A549 treated with DMSO at 1 μM for 4 hours (cell line): ENCODE measurements at places on chromosomes 4 and X. TPM values are rescaled to one million over a fixed set of nuclear protein-coding genes. Genes with fewer than 3 reads are reported as not detected.

The TMSB15A gene
- total RNA-seq = 0.15 to 1.1 TPM (median 0.71 TPM) in 5 replicates

The FAAH2 gene
- total RNA-seq = 0.05 to 0.36 TPM (median 0.10 TPM) in 3 of 5 replicates, not detected in the others

The ABCD1 gene
- total RNA-seq = 2.4 to 4.1 TPM (median 3.4 TPM) in 5 replicates

The UGT2B7 gene
- 0.19 to 0.26 TPM (median 0.22 TPM) in 5 replicates for total RNA-seq

The NPY2R gene
- 0.02 to 0.08 TPM (median 0.08 TPM) in 4 of 5 replicates, not detected in the other for total RNA-seq

The ARAP2 gene
- 0.47 to 0.78 TPM (median 0.67 TPM) in 5 replicates for total RNA-seq

The LNX1 gene
- total RNA-seq = 0.03 to 0.09 TPM (median 0.04 TPM) in 4 of 5 replicates, not detected in the other

The NFXL1 gene
- total RNA-seq = 6.3 to 8.2 TPM (median 6.5 TPM) in 5 replicates

The TLR8 gene
- total RNA-seq = not detected in 5 replicates

The RHOXF2B gene
- not detected in 5 replicates for total RNA-seq

The MEPE gene
- total RNA-seq = not detected in 5 replicates

The CXorf65 gene
- total RNA-seq = not detected in 5 replicates

The NSD2 gene
- total RNA-seq = 37.8 to 51.6 TPM (median 50.6 TPM) in 5 replicates

The GPR82 gene
- total RNA-seq = not detected in 5 replicates

The FHIP1A gene
- total RNA-seq = 0.08 to 0.32 TPM (median 0.18 TPM) in 5 replicates

The STAP1 gene
- not detected in 5 replicates for total RNA-seq

The NPNT gene
- 0.19 to 0.41 TPM (median 0.22 TPM) in 5 replicates for total RNA-seq

The TSPYL2 gene
- total RNA-seq = 8.7 to 10.8 TPM (median 10.1 TPM) in 5 replicates

The CENPVL2 gene
- not detected in 5 replicates for total RNA-seq

The STOX2 gene
- 3.1 to 4.1 TPM (median 3.7 TPM) in 5 replicates for total RNA-seq

The GPR78 gene
- total RNA-seq = 0.22 to 0.26 TPM (median 0.23 TPM) in 3 of 5 replicates, not detected in the others

The NHS gene
- 5.7 to 8.1 TPM (median 7.1 TPM) in 5 replicates for total RNA-seq

The PRR32 gene
- total RNA-seq = not detected in 5 replicates

The XG gene
- 0.04 TPM in 1 of 5 replicates, not detected in the others for total RNA-seq

The HOPX gene
- not detected in 5 replicates for total RNA-seq

The GNRHR gene
- total RNA-seq = not detected in 5 replicates

The ANTXR2 gene
- total RNA-seq = 4.4 to 7.1 TPM (median 5.7 TPM) in 5 replicates

The MAGEC2 gene
- not detected in 5 replicates for total RNA-seq

The MAGEA12 gene
- total RNA-seq = 0.15 to 0.24 TPM (median 0.17 TPM) in 5 replicates

The CXorf66 gene
- total RNA-seq = not detected in 5 replicates

The CLIC2 gene
- 0.05 to 0.23 TPM (median 0.17 TPM) in 4 of 5 replicates, not detected in the other for total RNA-seq

The NXF2B gene
- not detected in 5 replicates for total RNA-seq

The AKAP4 gene
- total RNA-seq = not detected in 5 replicates
